ENCODE measurements at places on chromosomes 2 and 18. TPM values are rescaled to one million over a fixed set of nuclear protein-coding genes. Genes with fewer than 3 reads are reported as not detected.
A peak's percentile ranks its signal among the peaks of the same experiment; 100 is the strongest.

The TMEM198 gene
- total RNA-seq = 1.5 TPM

The AQP12B gene
- not detected for total RNA-seq

The FMNL2 gene
- 35.4 TPM for total RNA-seq

The CKAP2L gene
- total RNA-seq = 1.2 TPM

The AQP12A gene
- not detected for total RNA-seq

DNA sequence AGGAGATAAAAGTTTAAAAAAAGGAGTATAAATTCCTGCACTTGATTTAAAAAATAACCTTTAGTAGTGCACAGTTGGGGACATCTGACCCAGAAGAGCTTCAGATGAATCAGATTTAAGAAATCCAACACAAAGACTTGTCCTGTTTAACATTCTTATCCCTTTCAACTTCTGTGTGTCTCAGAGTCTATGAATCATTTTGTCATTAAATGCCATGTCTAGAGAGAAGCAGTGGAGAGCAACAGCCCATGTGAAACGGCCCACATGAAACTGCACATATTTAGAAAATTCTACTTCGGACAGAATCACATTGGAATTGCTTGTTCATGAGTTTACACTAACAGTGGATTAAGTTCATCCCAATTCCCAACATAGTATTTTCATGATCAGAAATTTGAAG is 278.6 kb downstream of the SLC8A1 start:
- DNase-seq = no peak

DNA sequence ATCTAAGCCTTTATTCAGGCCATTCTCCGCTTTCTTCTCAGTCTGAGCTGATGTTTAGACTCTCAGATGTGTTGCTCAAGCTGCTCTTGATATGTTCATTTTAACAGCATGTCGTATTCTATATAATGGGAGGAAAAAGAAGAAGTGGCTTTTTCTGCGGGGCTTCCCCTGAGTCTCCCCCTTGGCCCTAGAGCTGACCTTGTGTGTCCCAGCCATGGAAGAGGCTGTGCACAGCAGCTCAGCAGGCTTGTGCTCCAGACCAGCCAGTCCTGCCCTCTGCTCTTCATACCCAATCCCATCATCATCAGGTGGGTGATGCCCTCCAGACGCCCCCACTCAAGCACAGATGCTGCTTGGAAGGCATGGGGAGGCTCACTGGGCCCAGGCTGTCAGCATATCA is 155.1 kb upstream of the CELF4 start:
- no peak for DNase-seq

DNA sequence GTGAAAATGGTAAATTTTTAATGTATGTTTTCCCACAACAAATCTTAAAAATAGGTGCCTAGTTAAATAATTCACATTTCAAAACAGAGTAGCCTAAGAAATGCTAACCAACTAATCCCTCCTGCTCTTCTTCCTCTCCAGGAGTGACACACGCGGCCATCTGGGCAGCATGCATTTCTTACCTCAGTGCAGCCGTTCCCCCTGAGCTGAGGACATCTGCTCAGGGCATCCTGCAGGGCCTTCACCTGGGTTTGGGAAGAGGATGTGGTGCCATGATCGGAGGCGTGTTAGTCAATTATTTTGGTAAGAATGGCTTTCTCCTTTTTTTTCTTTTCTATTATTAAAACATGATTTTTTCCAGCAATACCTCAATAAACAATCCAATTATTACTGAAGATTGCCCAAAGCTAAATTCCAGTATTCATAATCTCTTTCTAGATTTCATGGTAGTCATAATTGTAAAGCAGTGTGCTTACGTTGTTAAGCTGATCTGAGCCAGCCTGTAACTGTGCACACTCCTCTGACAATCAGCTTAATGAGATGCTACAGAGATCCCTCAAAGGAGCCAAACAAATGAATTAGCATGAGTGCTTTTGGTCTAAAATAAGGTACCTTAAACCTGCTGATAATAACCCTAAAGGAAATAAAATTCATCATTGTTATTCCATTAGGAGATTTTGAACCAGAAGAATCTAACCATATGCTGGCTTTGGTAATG is 45.8 kb downstream of the NEMP2 start:
- no peak for DNase-seq

DNA sequence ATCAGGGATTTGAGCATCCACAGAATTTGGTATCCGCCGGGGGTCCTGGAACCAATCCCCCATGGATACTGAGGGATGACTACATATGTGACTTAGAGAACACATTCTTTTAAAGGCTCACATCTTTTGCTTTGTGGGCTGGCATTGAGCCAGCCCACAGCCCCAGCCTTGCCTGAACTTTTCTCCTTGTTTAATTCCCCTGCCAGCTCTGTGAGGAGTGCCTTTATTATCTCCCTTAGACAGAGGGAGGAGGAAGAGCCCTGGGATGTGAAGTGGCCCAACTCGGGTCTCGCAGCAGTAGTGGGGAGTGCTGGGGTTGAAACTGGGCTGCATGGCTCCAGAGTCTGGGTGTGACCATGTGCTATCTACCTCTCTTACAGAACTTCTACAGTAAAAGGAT is 7.6 kb downstream of the TTC39C start:
- no peak for DNase-seq

DNA sequence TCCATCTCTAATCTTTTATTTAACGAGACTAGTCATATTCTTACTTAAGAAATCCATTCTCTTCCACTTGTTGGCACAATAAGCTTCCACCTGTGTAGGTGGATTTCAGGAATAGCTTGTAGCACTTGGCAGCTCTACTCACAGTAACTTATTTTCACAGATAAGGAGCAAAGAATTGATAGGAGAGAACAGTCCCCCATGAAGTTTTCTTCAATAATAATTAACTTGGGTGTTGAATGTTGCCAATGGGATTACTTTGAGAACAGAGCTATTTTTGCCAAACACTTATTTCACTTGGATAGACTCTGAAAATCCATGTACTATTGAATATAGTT is 1388.6 kb upstream of the PIK3C3 start:
- DNase-seq = no peak

DNA sequence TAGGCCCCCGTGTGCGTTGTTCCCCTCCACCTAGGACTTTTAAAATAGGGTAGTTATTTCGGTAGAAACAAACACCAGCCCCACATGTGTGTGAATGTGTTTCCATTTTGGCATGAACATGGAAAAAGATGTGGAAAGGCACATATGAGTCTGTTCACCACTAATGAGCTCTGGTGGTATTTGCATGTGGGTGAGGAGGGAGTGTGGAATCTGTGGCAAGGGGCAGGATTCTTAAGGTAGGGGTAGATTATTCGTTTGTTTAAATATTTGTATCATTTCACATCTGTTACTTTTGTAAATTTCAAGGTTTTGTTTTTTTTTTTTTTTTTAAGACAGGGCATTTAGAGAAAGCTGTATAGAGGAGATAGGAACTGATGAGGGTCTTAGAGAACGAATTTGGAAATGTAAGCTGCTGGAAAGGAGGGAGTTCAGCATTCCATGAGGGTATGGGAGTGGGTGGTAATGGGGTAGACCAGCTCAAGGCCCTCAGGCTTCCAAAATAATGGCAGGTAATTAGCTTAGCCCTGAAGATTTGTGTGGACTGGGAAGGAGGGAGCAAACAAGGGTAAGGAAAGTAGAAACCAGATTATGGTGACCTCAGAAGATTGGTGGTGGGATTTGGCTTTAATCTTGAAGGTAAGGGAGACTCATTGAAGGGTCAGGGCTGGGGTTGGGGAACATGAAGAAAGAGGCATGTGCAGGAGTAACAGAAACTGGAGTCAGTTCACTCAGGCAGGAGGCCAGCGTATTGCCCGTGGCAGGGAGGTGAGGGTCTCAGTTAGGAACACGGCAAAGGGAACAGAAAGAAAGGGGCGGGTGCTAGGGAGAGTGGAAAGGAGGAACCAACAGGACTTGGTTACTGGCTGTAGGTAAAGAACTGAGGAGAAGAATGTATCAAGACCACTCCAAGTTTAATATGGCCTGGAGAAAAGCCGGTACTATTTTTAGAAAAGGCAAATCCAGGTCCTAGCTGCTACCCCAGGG is 123.6 kb downstream of the PLB1 start:
- DNase-seq = no peak

GRCh38 chr18:53148123-53148522 is 808.1 kb downstream of the DCC start:
- DNase-seq = no peak

- no peak for DNase-seq
Observed at GRCh38 chr2:204364860-204365535, 180.3 kb upstream of the PARD3B start.

GRCh38 chr2:175903384-175903936 is 98.6 kb downstream of the LNPK start:
- no peak for DNase-seq

DNA sequence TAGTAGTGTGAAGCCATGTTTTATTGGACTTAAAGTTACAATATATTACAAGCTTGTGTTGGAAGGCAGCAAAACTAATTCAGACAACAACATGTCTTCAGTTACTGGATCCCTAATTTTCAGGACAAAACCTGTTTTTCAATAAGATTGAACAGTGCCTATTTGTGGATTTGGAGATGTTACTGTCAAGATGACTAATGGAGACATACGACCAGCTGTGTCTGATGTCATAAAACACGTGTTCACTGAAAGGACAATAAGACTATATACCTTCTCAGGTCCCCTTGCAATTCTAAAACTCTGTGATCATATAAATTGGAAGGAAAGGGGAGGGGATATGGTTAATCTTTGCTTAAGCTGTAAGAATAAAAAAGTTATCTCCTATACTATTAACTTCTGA is 21.7 kb downstream of the METTL21A start:
- no peak for DNase-seq

DNA sequence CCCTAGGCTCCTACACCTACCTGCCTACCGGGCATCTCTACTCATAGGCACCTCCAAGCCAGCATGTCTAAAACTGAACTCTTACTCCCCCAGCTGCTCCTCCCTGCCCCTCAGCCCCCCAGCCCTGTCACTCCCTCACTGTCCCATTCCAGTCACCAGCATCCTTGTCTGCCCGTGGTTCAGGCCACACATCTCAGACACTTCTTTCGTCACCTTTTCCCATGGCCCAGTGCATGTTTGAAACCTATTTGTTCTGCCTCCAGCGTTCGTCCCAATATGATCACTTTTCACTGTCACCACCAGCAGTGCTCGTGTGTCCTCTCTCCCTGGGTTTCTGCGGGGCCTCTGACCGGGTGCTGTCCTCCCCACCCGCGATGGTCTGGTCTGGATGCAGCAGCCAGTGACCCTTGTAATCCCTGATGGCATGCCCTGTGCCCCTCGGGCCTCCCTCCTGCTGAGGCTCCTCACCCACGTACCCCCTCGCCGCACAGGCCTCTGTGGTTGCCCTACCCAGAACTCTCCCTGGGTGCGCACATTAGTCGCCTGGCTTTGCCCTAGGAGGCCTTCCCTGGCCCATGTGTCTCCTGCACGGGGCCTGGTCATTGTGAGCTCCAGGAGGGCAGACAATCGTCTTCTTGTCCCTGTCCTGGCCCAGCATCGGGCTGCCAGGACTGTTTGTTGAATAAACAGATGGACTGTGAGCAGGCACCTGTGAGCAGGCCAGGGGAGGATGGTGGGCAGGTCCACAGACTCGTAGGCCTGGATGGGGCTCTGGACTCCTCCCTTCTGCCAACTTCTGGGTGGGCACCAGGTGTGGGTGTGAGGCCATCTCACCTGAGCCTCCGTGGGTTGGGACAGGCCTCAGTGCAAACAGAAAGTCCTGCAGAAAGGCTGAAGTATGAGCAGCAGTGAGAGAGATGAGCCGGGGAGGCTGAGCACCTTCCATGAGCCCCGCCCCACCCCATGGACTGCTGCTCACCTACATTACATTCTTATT is 15.5 kb downstream of the LDLRAD4 start:
- DNase-seq = peak; percentile 87

- no peak for DNase-seq
Observed at GRCh38 chr2:27249159-27249890, 13.5 kb downstream of the SLC30A3 start.

DNA sequence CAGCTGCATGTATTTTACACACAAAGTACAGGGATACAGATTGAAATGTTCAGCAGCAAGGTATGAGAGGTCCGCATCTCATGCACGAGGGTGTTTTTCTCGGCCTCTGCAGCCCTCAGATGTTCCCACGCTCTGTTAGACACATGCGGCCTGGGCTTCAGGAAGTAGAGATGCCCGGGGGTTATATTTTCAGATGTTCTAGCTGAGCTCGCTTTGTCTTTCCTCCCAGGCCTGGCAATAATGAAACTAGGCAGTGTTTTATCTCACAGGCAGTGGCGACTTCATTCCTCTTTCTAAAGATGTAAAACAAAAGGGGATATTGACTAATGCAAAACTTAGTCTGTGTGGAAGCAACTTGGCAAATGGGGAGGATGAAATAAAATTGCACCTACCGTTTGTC is 190.7 kb downstream of the GBX2 start:
- no peak for DNase-seq

GRCh38 chr2:24625728-24626127 is 134.7 kb downstream of the NCOA1 start:
- DNase-seq = no peak

GRCh38 chr2:66472225-66472843 is 37.4 kb downstream of the MEIS1 start:
- DNase-seq = no peak

- DNase-seq = no peak
Observed at GRCh38 chr2:156999661-157000060, 257.8 kb upstream of the GALNT5 start.

- no peak for DNase-seq
Observed at GRCh38 chr2:45778720-45779171, 127.3 kb downstream of the PRKCE start.

DNA sequence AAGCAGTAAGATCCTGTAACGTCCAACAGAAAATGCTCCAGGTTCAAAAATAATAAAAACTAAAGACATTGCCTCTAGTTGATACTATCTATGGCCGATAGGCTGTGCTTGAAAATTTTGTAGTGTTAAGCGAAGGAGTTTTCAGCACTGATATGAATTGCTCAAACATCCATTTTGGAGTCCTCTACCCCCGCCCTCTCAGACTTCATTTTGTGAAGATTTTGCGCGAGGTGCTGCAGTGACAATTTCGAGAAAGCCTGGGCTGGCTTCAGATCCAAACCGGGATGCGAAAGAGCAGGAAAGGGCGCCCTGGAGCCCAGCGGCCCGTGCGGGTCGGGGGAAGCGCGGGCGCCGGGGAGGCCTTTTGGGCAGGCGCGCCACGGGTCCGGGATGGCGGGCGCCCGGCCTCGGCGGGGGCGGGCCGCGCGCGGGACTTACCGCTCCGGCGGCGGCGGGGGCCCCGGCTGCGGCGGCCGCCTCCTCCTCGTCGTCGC is 1.8 kb downstream of the SP3 start:
- no peak for DNase-seq

GRCh38 chr2:159539701-159540100 is 76.6 kb downstream of the BAZ2B start:
- DNase-seq = no peak
